ENCODE measurements at places on chromosomes 7 and 10.

- DNase-seq, result no peak
Measured at GRCh38 chr7:48781752-48782151, 142.6 kb upstream of the CDC14C start.

DNA sequence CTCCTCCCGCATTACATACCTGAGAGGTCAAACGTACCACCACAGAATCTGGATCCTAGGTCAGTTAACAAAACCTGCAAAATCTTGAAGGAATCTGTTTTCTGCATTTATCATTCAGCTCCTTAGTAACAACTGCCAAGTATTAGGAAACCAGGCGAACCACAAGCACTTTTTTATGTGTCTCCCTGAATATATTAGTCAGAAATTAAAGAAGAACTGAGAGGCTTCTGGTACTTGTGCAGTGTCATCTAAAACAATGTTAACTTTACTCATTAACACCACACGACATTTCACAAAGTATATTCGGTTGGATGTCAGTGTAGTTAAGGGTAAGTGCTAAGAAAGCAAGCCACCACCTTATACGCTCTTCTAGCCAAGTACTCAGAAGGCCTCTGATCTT, 2.5 kb downstream of the CCDC6 start:
- no peak for DNase-seq

DNA sequence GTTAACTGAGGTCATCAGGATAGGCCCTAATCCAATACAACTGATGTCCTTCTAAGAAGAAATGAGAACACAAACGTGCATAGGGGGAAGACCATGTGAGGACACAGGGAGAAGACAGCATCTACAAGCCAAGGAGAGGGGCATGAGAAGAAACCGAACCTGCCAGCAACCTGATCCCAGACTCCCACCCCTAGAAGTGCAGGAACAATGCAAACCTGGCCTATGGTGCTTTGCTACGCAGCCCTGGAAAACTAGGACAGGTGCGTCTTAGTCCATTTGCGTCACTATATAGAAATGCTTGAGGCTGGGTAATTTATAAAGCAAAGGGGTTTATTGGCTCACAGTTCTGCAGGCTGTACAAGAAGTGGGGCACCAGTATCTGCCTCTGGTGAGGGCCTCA, 322.6 kb upstream of the ZNF32 start:
- no peak for DNase-seq

- DNase-seq, result no peak
Measured at GRCh38 chr7:96303105-96303685, 18.7 kb downstream of the SLC25A13 start.

- no peak for DNase-seq
Measured at GRCh38 chr10:34581801-34582532, 233.1 kb downstream of the PARD3 start.

DNA sequence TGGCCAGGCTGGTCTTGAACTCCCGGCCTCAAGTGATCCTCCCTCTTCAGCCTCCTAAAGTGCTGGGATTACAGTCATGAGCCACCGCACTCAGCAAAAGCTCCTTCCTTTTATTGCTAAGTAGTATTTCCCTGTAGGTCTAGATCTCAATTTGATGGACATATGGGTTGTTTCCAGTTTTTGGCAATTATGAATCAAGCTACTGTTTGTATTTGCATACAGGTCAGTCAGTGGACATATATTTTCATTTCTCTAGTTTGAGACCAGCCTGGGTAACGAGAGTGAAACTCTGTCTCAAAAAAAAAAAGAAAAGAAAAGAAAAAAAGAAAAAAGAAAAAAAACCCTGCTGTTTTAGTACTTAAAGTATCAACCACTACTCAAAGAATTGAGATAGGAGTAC, 6.4 kb upstream of the PRKRIP1 start:
- DNase-seq, result no peak

GRCh38 chr7:84291756-84292155, 97.2 kb upstream of the SEMA3A start:
- no peak for DNase-seq

DNA sequence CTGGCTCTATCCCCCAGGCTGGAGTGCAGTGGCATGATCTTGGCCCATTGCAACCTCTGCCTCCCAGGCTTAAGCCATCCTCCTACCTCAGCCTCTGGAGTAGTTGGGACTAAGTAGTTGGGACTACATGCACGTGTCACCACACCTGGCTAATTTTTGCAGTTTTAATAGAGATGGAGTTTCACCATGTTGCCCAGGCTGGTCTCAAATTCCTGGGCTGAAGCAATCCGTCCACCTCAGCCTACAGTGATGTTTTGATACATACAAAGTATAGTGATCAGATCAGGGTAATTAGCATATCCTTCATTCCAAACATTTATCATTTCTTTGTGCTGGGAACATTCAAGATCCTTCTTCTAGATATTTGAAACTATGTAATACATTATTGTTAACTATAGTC, 22.5 kb upstream of the TNKS2 start:
- DNase-seq, result no peak

DNA sequence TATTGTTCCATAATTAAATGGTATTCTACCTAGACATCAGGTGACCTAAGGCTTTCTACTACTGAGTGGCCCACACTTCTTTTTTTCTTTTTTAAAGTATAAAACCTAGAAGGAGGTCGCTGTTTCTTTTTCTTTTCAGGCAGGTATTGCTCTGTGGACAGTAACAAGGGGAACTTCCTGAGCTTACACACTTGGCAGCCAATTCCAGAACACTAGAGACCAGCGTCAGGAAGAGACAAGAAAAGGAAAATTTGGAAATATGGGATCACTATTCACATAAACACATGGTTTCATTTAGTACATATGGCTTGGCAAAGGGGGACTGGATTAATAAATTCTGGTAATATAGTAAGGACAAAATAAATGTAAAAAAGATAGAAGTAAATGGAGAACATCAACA, 141.9 kb downstream of the RSU1 start:
- DNase-seq, result no peak

DNA sequence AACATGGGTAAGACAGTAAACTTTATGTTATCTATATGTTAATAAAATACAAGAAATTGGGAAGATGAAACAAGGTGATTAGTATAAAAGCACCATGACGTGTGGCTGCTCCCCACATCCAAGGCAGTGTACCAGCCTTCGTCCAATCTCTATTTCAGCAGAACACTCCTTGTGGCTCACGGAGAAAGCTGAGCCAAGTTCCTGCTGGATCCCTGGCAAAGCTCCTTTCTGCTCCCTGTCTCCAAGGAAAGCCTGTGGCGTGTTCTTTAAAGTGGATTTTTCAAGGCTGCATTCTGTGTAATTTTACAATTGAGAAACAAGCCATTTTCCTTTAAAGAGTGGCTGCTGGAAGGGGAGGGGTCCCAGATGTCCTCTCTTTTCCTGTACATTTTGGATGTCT, 467.3 kb downstream of the PTPRN2 start:
- DNase-seq, result no peak

- DNase-seq, result no peak
Measured at GRCh38 chr10:25441270-25441669, 266.5 kb downstream of the GPR158 start.

- no peak for DNase-seq
Measured at GRCh38 chr7:40009301-40009700, 59.2 kb downstream of the CDK13 start.

GRCh38 chr7:134432296-134433152, 26.4 kb downstream of the AKR1B1 start:
- peak; percentile 74 for DNase-seq

DNA sequence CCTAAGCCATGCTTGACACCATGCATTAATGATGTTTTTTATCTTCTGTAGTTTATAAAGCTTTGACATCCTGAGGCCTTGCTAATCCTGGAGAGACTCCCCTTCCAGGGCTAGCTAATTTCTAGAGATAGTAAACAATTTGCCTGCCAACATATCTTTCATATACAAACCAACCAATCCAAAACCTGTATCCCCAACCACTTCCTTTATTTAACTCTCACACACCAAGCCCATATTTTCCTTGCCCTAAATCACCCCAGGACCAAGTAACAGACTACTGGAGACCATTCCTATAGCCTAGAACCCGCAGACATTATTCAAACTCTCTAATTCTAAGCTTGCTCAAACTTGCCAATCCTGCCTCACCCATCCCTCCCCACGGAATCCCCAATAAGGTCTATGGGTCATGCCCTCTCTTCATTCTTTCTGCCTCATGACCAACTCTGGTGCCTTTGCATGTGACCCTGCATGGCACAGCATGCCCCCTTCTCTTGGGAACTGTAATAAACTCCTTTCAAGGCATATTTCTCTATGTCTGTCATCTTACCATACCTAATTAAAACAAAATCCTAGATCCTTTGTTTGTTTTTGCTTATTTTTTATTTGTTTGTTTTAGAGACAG, 116.6 kb upstream of the CACUL1 start:
- no peak for DNase-seq

DNA sequence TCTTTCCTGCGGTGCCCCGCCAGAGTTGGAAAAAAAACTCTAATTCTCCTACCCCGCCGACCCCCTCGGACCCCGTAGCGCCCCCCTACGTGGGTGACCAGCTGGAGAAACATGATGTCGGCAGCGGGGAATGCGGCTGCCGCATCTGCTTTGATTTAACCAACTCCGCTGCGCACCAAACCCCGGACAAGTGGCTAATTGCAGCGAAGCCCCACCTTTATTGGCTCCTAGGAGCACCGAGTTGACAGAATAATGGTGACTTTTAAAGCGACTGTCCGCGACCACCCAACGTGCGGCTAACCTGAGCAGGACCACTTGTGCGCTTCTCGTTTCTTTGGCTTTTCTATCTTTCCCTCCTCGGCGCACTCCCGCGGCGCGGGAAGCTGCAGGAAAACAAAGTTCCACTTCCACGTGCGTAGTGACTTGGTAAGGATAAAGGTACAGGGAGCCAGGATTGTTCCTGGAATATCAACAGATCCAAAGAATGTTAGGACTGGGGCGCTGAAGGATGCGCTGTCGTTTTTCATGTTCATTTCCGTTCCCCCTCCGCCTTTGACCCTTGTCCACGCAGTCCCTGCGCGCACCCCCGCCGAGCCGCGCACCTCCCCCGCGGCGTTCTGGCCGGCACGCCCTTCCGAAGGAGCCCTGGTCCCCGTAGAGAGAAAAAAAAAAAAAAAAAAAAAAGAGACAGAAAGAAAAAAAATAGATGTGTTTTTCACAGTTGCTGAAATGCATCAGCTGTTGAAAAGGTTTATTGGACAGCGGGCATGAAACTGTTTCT, 1.4 kb downstream of the WNT16 start:
- DNase-seq, result peak; percentile 38
